ENCODE measurements at places on chromosomes 4 and X.

DNA sequence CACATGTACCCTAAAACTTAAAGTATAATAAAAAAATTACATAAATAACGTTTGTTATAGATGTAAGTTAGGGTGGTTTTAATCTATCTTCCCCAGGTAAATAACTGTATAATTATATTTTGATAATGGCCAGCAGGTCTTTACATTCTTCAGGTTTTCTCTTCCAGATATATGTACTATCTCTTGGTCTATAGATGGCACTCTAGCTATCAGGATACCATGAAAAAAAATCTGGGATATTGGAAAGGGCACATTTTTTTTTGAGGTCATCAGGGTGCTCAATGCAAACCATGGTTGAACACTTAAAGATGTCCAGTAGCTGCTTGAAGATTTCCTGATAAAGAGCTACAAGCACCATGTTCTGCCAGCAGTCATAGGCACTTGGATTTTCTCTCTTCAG lies 15.6 kb upstream of the ADH4 start:
- no peak for DNase-seq

- no peak for DNase-seq
Measured at GRCh38 chr4:120915336-120915735, 7.2 kb downstream of the PRDM5 start.

DNA sequence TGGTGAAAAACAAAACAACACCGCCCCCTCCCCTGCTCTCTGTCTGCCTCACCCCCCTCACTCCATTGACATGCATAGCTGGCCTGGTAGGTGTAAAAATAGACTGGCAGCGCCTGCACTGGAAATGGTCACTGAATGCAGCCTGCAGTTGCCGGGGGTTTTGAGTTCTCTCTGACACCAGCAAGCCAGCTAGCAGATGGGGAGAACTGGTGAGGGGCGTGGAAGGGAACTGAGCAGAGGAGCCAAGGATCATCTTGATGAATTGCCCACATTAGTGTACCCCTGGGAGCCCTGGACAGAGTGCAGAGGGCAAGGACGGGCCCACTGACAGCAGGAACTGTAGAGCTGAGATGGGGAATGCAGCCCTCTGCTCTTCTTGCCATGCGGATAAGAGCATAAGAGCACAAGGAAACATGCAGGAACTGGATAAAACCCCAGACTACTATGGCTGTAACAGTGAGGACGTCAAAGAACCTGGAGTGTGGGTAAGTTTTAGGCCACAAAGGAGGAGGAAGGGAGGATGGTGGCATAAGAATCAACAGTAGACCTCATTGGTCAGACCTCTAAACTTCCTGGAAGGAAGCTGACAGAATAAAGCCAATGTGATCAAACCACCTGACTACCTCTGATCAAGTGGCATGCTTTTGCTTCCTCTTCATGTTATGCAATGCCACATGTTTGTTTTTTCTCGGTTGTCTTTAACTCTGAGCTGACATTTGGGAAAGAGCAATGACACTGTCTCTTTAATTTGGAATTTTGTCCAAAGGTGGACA lies 96.3 kb downstream of the ANK2 start:
- DNase-seq, result no peak

GRCh38 chr4:40204507-40205258 lies 7.9 kb downstream of the RHOH start:
- no peak for DNase-seq

DNA sequence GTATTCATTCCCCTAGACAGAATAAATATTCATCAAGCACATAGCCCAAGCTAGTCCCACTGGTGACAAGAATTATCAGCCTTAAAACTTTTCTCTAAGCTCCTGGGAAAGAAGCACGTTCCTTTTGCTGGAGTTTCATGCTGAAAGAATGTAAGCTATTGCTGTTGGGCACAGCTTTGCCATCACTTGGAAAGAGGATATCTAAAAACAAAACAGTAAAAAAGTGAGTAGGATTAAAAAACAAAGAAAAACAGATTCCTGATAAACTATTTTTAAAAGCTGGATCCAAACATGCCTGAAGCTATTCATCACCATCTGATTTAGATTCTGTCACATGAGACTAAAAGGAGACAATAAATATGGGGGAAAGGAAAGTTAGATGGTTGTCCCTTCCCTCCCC lies 176.8 kb downstream of the SCFD2 start:
- DNase-seq, result no peak

DNA sequence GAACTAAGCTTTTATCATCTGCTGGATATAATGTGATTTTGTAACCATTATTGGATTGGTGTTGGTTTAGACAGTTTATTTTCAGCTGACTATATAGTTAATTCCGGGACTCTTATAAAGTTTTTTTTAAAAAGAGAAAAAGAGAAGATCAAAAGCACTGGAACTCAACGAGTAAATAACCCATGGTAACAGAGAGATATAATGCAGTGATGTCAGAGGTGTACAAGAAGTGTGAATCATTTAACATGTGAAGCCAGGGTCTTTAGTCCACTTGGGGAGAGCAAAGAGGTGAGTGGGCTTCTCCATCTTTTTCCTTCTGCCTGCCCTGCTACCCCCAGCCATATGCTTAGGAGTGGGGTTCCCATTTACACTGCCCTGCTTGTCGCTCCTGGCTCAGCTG lies 3.2 kb downstream of the TMEM165 start:
- no peak for DNase-seq

DNA sequence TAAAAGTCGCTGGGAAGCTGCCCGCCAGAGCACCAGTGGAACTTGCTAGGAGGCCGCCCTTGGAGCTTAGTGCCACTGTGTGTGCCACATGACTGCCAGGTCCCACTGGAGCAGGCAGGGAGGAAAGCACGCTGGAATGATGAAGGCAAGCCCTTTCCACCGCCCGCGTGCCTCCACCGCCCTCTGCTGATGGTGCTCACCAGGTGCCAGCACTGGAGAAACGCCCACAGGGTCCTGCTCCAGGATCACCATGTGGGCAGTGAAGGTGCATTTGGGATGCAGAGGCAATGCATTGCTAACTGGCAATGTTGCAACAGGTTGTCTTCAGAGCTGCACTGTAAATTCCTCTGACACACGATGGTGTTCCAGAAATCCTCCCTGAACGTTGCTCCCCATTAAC lies 76.3 kb downstream of the SHROOM2 start:
- DNase-seq, result no peak

- DNase-seq, result no peak
Measured at GRCh38 chrX:46582966-46583365, 9.4 kb downstream of the CHST7 start.

DNA sequence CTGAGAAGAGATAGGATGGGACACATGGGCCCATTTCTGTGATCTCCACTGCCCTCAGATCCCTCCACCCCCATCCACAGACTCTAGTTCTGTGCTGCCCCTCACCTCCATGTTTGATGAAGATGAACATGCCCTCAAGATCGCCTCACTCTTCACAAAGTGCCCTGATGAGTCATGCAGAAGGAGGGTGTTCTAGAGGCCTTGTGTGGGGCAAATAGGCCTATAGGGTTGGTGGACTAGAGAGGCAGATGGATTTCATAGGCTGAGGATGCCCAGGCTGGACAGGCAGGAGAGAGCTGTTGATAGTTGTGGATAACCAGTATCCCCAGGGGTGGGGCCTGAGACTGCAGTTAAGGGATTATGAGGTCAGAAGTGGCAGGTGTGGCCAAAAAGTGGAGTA lies at the start of gene CXorf65:
TSS of gene CXorf65 (minus strand) at position 314 of the 400 bp plus-strand sequence. CDS start at position 130, 184 bp downstream.
- DNase-seq, result no peak

DNA sequence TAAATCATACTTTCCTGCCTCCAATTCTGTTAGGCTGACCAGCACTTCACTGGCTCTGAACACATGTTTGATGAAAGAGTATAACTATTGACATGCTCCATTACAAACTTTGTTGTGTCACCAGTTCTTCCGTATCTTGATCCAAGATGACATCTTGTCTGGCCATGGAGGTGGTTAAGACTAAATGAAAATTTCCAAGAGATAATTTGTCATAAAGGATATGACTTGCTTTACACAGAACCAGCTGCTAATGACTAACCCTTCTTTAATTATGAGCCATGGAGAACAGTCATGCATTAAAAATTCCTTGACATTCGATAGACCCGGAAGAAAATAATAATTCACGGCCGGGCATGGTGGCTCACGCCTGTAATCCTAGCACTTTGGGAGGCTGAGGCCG lies 17.7 kb upstream of the N4BP2 start:
- DNase-seq, result no peak

GRCh38 chr4:54085284-54085683 lies 14.7 kb upstream of the GSX2 start:
- peak; percentile 62 for DNase-seq

DNA sequence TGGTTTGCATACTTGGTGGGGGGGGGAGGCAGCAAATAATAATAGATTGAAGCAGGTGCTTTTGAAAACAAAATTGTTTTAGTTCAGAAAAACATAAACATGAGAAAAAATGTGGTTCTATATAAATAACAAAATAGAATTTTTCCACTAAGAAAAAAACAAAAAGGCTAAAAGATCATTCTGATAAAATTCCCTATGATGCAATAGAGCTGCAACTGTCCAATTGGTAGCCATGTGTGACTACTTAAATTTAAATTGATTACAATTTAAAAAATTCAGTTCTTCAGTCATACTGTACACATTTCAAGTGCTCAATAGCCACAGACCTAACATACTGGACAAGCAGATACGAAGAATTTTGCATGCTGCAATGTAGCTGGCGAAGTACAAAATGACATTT lies 11.0 kb downstream of the TRMT10A start:
- DNase-seq, result no peak

DNA sequence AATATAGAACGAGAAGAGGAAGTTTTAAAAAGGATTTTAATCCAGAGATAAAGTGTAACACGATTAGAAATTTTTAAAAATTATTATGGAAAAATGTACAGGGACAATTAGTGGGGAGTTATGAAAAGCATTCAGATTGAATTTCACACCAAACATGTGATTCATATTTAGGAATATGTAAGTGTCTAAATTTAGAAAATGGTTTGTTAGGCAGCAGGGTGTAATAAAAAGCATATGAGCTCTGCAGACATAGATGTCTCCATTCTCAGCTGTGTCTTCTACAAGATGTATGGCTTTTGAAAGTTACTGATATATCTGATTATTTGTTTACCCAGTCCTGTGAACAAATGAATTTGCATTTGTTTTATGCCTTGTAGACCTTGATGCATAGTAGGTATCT lies 638.9 kb upstream of the AGA start:
- no peak for DNase-seq

GRCh38 chrX:58025979-58026378 lies 115.7 kb upstream of the ZXDA start:
- peak; percentile 4 for DNase-seq

DNA sequence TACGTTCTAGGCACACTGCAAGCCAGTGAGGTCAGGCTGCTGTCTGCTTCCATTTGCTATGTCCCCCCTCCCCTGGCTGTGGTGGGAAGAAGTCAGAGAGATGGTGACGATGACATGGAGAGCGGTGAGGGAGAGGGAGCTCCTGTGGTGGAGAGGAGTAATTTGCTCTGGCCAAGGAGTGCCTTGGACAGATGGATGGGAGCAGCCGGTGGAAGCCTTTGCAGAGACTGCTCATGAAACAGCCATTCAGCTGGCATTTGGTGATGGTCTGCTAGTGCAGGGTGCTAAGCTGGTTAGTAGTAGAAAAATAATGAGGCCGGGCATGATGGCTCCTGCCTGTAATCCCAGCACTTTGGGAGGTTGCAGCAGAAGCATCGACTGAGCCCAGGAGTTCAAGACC lies 124.1 kb downstream of the FHDC1 start:
- DNase-seq, result no peak

DNA sequence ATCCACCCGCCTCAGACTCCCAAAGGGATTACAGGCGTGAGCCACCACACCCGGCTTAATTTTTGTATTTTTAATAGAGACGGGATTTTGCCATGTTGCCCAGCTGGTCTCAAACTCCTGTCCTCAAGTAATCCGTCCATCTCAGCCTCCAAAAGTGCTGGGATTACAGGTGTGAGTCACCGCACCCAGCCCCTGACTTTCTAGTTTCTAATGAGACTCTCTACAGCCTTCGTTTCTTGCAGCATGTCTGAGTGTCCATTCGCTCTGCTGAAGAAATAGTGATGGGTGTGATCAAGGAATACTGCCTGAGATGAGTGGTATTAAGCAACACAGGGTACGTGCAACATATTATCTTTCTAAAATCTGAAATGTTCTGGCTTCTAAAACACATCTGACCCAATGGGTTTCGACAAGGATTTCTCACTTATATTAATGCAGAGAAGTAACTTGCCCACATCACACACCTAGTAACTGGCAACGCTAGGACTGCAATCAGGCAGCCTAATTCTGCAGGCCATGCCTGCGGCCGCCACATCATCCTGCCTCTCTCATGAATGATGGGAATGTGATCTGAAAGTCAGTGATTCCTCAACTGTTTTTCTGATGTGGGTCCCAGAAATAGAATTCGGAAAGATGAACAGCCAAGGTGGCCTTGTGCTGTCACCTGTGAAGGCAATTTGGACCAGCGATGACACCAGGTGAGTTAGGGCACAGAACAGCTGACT lies 74.3 kb downstream of the RBM47 start:
- DNase-seq, result no peak

GRCh38 chr4:13415068-13415785 lies 68.9 kb downstream of the RAB28 start:
- no peak for DNase-seq

- no peak for DNase-seq
Measured at GRCh38 chr4:54662901-54663585, 5.3 kb downstream of the KIT start.

DNA sequence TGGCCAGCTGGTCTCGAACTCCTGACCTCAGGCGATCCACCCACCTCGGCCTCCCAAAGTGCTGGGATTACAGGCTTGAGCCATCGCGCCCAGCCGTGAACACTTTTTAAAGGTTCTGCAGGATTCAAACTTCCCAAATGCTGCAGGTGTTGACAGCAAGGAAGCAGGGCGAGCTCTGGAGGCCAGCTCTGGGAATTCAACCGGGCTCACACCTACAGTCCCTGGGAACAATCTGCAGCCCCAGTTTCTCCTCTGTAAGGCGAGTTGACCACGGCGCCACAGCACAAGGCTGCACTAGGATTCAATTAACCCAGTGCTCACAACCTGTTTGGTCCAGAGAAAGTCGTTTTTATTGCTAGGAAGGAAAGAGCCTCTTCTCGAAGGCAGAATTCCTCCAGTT lies 1.6 kb downstream of the MTNR1A start:
- DNase-seq, result no peak

GRCh38 chr4:13203101-13203500 lies 281.0 kb downstream of the RAB28 start:
- DNase-seq, result no peak

DNA sequence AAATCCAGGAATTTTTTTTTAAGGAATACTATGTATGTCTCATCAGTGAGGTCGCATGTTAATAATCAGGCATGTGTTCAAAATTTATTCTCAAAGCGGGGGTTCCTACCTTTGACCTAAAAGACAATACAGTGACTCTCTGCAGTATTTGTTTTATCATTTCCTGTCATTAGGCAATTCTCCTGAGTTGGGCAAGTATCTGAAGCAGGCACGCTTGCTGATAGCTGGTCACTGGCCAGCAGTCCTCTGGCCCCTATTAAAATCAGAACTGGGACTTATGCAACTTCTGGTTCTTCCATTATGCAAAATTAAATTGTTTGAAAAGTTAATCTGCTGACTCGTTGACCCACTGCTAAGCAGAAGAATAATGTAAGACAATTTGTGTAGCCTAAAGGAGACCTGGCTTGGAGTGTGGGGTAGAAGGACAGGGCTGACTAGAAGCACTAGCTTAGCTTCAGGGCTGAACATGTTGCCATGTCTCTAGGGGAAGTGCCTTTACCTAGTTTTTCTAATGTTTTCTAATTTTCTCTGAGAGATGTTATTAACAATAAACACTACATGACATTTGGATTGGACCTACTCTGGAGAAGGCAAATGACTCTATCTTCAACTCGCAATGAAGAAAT lies 36.0 kb upstream of the GABRA2 start:
- no peak for DNase-seq

GRCh38 chrX:148755111-148755510 lies 254.7 kb downstream of the AFF2 start:
- no peak for DNase-seq

- DNase-seq, result no peak
Measured at GRCh38 chrX:31298916-31299315, 227.1 kb upstream of the FTHL17 start.
